ENCODE measurements at places on chromosomes 5 and 9.
A peak's percentile ranks its signal among the peaks of the same experiment; 100 is the strongest.

DNA sequence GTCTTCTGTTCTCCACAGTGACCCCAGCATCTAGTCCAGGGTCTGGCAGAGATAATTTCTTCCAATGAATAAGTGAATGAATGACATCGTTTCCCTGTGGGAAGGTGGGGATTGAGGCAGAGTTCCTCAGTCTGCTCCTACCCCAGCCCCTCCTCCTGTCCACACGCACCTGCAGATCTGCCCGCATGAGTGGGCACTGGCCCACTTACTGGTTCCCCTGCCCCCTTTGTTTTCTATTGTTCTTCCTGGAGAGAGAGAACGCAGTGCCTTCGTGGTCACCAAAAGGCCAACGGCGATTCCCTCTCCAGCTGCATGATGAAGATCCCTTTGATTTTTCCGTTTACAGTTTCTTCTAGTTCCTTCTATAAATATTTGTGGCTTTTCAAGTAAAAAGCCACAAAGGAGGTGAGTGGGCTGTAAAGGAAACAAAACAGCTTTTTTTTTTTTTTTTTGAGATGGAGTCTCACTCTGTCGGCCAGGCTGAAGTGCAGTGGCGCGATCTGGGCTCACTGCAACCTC lies 5.8 kb upstream of the FPGS start:
- no peak for DNase-seq

- DNase-seq = no peak
Measured at GRCh38 chr5:177982072-177982727, 13.8 kb downstream of the PROP1 start.

- no peak for DNase-seq
Measured at GRCh38 chr5:7869474-7870136, 657 bp downstream of the MTRR start.

DNA sequence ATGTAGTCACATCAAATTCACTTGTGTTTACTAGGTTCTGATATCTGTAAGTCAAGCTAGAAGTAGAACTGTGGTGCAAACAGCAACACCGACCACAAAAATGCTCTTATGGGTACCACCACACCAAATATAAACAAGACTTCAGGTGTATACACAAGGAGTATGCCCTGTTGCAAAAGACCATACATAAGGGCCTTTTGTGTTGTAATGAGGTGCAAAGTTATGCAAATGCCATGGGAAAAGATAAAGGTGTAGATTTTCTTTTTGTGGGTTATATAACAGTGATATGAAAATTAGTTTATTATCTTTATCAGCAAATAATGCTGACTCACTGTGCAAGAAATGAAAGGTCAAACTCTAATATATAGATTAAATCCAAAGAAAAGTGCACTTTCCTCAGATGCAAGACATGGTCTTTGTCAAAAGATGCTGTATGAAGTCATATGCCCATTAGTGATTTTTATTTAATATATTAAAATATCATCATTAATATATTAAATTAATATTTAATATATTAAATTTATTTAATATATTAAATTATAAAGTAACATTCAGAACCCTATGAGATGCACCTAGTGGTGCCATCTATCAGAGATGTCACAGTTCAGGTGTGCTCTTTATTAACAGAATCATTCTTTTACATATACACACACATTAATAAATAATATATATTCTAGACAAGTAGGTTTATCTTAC lies 26.7 kb upstream of the ALDH1A1 start:
- no peak for DNase-seq

DNA sequence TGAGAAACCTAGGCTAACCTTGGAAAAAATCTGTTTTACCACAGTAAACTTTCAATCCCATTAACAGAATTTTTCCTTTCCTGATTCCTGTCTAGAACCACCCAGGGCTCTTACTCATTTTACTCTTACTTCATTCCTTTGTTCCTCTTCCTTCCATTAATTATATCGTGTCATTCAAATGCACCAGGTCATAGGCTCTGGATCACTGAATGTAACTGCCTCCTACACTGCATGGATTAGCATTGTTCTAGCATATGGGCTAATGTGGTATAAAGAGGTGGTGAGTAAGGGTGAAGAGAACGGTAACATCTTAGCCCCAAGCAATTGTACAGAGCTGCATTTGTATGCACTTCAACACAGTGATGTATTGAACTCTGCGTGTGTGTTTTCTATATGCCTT lies 49.5 kb upstream of the SPINK5 start:
- DNase-seq = no peak

DNA sequence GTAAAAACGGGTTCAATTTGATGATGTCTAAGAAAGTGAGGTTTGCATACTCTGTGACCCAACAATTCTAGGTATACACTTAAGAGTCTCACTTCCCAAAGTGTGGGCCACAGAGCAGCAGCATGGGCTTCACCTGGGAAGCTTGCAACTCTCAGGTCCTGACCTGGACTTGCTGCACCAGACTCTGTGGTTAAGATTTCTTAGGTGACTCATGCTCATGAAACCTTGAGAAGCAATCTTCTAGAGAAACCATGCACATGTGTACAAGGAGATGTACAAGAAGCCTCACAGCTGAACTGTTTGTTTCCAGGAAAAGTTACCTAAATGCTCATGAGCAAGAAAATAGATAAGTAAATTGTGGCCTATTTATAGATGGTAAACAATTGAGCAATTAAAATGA lies 30.0 kb downstream of the DNAJC21 start:
- DNase-seq = no peak

GRCh38 chr5:95649842-95650620 lies 3.5 kb downstream of the RFESD start:
- no peak for DNase-seq

GRCh38 chr5:130601-131131 lies 38.7 kb downstream of the PLEKHG4B start:
- DNase-seq = no peak

- DNase-seq = no peak
Measured at GRCh38 chr9:137160716-137161557, 8.9 kb downstream of the LRRC26 start.

GRCh38 chr9:91429501-91429900 lies 5.9 kb upstream of the NFIL3 start:
- no peak for DNase-seq

- DNase-seq = no peak
Measured at GRCh38 chr5:10351199-10351905, 2.1 kb upstream of the MARCHF6 start.

DNA sequence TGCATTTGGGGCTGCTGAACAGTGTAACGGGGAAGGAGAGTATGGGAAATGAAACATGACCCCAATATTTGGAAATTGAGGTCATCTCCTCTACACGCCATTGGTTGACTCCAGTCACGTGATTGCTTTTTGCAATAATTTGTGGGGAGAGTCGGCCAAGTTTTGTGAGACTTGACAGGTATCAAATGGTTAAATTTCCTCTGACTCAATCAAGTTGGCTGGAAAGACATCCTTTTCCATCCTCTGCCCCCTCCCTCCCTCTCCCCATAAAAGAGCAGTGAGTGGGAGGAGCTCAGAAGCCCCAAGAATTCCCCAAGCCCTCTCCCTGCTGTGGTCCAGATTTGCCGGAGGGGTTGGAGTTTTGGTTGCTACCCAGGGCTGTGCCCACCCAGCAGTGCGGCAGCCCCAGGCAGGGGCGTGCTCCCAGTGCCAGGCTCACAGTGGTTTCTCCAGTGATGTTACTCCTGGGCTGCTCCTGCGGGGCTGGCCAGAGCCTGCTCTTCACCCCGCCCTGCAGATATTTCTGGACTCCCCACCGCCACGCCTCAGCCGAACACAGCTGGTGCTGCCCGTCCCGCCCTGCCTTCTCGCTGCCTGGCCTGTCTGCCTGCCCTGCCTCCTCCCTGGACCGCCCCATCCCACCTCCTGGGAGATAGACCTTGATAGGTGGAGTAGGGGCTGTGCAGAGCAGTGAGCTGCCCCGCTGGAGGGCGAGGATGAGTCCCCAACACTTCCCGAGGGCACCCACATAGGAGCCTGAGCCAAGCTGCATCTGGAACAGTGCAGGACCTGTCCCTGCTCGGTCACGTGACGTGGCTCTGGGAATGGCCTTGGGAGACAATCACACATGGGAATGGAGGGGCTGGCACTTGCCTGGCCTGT lies 3.4 kb downstream of the COL5A1 start:
- DNase-seq = peak; percentile 93

GRCh38 chr9:94817291-94818177 lies 91.0 kb downstream of the AOPEP start:
- no peak for DNase-seq

- DNase-seq = no peak
Measured at GRCh38 chr5:179371681-179372680, 26.7 kb upstream of the ADAMTS2 start.

DNA sequence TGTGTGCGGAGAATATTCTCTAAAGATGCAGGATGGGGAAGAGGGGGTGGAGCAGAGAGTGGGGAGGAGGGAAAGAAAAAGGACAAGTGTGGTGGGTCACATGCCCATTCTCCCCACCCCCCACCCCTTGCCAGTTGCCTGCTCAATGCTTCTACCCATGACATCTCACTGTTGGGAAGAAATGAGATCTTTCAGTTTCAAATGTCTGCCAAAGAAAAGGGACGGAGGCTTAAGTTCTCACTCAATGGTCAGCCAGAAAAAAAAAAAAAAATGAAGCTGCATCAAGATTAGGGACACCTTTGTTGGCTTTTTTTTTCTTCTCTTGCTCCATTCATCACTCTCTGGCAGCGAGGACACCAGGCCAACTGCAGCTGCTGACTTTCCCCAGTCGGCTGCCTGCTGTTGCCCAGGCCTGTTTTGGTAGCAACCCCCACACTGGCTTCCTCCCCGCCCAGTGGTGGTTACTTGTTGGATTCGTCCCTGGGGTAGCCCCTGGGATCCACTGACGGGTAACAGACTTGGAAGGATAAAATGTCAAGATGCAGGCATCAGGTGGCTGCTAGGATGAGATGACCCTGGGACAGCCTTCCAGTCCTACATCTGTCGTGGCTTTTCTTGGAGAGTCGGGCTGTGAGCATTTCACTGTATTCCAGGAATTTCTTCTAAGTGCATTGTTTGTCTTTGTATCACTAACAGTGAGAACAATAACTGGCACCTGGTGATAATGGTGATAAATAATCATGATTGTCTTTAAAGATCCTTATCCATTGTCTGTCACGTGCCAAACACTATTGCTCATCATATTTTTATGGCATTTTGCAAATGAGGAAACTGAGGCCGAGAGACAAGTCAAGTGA lies 9.1 kb downstream of the WWC1 start:
- no peak for DNase-seq

- no peak for DNase-seq
Measured at GRCh38 chr5:137466889-137467288, 32.2 kb downstream of the SPOCK1 start.

- no peak for DNase-seq
Measured at GRCh38 chr5:145737578-145737977, 97.6 kb downstream of the PRELID2 start.
